ENCODE measurements at places on chromosomes 12 and 14.
A peak's percentile ranks its signal among the peaks of the same experiment; 100 is the strongest.

DNA sequence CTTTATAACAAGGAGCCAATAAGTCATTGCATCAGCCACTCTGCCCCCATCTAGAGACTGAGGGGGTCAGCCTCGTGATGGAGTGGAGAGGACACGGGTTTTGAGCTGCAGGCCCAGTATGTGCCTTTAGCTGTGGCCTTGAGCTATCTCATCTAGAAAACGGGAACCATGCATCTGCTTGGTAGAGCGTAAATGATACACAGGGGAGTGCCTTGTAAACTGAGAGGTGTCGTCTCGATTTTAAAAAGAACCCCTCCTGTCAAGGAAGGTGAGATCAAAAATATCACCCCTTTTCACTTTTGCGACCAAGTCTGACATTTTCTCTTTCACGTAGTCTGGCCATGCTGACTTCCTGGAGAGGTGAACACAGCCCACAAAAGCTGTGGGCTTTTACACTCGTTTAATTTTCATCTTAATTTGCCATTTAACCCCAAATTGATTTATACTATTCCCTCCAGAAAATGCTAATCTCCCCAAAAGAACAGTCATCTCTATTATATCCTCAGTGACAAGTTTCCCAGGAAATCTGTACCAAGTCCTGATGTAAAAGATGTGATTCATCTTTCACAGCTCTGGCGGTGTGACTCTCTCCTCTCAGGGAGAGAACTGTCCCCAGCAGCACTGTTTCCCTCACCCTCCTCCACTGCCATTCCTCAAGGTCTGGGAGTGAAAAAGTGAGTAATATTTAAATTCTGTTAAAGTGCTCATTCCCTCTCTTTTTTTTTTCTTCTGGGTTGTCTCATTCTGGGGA lies 30.6 kb downstream of the VCPKMT start:
- DNase-seq = peak; percentile 85

GRCh38 chr12:131315601-131316000 lies 361.9 kb downstream of the ADGRD1 start:
- DNase-seq = no peak

DNA sequence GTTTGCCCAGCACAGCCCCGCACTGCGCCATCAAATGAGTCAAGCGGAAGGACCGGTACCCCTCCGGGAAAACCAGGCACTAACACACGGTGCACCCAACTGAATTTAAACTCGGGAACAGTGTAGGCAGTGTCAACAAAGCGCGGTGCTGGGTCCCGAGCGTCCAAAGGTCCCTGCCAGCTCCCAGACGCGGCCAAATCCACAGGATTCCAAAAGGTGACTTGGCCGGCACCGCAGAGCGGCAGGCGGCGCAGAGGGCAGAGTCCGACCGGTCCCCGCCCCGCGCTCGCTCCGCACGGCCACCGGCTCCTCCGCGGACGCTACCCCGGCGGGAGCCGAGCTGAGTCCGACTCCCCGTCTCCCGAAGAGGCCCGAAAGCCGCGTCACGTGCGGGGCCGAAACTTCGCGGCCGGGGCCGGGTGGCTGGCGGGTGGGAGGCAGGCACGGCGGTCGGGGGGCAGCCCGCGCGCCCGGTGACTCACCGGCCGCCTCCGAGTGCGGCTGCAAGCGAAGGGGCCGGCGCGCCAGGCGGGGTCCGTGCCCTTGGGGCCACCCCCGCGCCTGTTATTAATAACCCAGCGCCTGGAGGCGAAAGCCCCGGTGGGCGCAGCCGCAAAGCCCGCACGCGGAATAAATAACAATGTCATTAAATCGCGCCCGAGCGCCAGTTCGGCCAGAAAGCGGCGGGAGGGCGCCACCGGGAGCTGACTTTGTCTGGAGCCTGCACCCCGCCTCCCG lies 863 bp downstream of the DENND5B start:
- DNase-seq = peak; percentile 61

DNA sequence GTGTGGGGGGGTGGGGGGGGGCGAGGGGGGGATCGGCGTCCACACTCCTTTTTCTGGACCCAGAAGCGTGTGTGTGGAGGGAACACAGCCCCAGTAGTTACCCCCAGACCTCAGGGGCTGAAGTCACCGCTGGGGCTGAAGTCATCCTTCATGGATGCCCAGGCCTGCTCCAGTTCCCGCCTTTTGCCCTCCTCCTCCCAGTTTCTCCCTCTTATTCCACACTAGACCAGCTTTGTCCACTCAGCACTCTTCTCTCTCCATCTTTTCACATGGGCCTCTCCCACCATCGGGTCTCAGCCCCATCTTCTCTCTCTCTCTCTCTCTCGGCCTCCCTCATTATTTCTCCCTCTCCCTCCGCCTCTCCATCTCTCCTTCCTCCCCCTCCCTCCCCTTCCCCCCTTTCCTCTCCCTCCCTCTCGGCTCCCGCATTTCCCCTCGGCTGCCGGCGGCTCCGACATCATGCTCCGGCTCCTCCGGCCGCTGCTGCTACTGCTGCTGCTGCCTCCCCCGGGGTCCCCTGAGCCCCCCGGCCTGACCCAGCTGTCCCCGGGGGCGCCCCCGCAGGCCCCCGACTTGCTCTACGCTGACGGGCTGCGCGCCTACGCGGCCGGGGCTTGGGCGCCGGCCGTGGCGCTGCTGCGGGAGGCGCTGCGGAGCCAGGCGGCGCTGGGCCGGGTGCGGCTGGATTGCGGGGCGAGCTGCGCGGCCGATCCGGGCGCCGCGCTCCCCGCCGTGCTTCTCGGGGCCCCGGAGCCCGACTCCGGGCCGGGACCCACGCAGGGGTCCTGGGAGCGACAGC lies at the start of gene P3H3:
Gene P3H3, plus strand, starts transcription at position 426 of the 799 bp plus-strand sequence. Its CDS starts 34 bp downstream, at position 460.
- peak; percentile 63 for DNase-seq

DNA sequence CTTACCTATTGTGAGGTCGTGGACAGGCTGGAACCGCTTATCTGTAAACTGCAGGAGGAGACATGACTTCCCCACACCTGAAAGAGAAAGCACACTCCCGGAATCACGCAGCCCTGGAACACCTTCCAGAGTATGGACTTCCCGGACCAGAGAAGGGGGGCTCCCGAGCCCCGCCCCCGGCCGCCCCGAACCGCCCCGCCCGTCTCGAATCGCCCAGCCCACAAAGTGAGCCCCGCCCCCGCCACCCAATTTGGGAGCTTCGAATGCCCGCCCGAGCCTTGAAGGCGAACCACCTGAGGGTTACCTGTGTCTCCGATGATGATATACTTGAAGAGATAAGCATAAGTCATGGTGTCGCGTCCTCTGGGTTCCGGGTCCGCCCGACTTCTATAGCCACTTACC lies 235 bp downstream of the RAB2B start:
- no peak for DNase-seq

GRCh38 chr14:55841625-55842024 lies 261.6 kb downstream of the KTN1 start:
- DNase-seq = no peak

DNA sequence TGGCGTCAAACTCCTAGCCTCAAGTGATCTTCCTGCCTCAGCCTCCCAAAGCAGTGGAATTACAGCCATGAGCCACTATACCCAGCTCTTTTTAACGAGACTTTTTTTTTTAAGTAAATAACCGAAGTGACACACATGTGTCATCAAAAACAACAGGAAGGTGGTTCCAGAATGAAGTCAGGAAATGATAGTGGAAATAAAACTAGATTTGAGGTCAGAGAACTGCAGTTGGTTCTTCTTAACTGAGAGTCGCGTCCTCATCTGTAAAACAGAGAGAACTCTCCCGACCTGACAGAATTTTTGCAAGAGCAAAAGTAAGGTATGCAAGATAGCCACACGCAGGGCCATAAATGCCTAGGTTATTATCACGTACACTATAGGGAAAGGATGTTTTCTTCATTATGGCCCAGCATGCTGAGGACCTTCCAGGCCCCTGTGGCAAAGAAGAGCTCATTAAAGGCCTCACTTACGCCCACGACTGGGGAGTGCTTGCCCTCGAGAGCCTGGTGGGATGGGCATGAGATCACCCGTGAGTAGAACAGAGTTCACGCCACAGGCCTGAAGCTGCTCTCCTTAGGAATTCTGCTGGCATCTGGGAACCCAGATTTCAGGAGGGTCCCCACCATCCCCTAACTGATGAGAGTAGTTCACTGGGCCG lies 67.2 kb downstream of the SCARB1 start:
- DNase-seq = no peak

DNA sequence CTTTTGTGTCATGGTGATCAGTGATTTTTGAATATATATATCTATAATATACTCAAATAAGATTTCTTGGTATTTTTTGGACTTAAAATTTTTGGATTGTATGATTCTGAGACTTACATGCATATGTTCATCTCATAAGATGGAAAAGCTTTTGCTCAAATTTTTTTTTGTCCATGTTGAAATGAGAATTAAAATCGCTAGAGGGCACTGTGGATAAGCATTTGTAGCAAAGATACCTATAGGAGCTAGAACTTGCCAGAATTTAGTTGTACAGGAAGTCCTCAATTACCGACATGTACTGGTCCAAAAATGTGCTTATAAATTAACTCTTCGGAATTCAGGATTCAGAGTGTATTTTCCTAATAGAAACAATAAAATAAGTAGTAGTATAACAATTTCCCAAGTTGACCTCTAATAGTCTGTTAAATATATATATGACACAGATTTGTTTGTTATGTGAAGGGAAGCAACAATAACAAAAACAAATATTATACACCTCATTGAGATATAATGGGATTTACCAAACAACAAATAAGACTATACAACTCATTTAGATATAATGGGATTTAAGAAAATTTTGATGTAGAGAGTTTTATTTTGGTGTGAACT lies 179.6 kb downstream of the TMEM117 start:
- DNase-seq = peak; percentile 61

DNA sequence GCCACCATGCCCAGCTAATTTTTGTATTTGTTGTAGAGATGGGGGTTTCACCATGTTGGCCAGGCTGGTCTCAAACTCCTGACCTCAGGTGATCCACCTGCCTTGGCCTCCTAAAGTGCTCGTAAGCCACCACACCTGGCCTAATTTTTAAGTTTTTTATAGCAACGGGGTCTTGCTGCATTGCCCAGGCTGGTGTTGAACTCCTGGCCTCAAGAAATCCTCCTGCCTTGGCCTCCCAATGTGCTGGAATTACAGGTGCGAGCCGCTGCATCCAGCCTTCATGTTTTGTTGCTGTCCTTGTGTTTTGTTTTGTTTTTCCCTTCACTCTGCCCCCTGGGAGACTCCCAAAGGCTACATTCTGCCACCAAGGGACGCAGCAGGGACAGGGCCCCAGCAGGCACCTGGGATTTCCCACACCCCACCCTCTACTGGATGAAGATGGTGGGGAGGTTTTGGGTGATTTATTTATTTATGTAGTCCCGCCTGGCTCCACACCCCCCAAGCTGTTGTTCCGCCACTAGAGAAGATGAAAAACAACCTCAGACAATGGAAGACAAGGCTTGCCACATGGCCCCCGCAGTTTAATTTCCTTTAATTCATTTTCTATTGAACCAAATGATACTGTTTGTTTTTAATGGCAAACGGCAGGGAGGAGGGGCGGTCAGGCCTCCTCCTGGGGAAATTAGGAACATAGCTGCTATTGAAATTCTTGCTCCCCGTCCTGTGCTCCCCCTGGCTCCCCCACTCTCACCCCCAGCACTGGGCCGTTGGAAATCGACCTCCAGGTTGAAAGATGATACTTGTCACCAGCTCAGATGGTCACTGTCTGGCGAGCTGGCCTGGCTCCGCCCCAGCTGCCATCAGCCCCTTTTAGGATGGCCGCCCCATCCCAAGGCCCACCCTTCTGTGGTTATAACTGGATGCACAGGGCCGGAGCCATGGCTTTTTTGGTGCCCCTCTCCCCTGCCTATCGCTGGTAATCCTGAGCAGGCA lies 70.3 kb downstream of the RNFT2 start:
- DNase-seq = no peak

DNA sequence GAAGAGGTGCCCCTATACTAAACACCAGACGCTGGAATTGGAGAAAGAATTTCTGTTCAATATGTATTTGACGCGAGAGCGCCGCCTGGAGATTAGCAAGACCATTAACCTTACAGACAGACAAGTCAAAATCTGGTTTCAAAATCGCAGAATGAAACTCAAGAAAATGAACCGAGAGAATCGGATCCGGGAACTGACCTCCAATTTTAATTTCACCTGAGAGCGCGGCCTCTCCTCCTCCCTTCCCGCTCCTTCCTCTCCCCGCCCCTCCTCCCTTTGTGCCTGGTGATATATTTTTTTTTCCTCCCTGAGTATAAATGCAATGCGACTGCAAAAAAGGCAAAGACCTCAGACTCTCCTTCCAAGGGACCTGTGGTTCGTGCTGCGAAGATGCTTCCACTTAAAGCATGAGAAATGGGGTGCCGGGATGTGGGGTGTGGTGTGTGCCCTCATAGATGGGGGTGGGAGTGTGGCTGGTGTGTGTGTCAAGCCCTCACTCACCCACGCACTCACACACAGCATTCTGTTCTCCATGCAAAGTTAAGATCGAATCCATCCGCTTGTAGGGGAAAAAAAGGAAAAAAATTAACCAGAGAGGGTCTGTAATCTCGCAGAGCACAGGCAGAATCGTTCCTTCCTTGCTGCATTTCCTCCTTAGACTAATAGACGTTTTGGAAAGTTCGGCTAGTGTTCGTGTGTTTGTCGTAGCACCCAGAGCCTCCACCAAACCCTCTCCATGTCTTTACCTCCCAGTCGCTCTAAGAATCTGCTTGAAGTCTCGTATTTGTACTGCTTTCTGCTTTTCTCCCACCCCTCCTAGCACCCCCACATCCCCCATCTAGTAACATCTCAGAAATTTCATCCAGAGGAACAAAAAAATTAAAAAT lies 4.5 kb downstream of the HOXC10 start:
- peak; percentile 44 for DNase-seq

GRCh38 chr12:67599691-67600090 lies 48.9 kb upstream of the DYRK2 start:
- no peak for DNase-seq

GRCh38 chr12:23127701-23128100 lies 502.7 kb downstream of the ETNK1 start:
- DNase-seq = no peak

DNA sequence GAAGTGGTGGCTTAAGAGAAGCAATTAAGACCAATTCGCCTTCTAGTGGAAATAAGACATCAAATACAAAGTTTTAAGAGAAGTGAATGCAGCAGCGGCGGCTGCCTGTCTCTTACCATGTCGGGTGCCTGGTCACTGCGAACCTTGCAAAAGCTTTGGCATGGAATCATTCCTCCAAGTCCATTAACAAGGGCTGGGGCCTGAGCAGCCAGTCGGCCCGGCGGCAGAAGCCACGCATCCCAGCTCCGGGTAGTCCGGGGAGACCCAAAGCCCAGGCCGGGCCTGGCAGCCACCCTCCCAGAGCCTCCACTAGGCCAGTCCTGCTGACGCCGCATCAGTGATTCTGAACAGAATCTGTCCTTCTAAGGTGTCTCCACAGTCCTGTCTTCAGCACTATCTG lies 321.0 kb downstream of the TMEM121 start:
- DNase-seq = no peak

DNA sequence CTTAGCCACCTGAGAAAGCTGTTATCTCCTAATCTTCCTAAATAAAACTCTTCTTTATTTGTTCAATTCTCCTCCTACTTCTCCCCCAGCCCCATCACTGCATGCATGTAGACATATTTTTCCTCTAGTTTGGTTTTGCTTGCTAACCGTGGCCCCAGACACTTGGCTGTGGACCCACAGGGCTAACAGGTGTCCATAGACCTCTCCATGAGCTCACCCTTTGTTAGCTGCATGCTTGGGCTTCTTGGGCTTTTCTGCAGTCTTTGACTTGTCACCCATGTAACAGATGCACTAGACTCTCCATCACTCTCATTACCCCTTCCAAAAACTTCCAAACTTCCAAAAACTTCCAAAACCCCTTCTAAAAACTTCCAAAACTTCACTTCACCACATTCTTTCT lies 59.2 kb upstream of the PLEKHA5 start:
- DNase-seq = no peak
